Activated naive CD8-positive, alpha-beta T cell treated with anti-CD3 and anti-CD28 coated beads for 36 hours (primary cell): ENCODE measurements at places on chromosomes 16 and 17. TPM values are rescaled to one million over a fixed set of nuclear protein-coding genes. Genes with fewer than 3 reads are reported as not detected.

Gene KRTAP9-4
- total RNA-seq = not detected

Gene MYH2
- total RNA-seq = not detected

Gene KCNJ18
- 0.10 TPM for total RNA-seq

DNA sequence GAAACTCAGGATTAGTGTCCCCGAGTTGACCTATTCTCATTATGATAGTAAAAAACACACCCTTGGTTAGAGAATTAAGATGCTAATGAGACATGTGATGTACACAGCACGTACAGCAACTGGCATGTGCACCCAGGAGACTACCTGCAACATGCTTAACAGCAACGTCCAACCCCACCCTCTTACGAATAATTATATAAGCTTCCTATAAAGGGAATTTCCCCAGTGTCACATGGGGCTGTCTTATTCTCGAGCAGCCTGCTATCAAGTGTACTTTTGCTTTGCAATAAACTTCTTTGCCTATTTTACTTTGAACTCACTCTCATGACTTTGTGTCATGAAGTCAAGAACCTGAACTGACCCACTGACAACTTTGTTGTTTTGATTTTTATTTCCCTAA lies 62.4 kb upstream of the PMFBP1 start:
- DNase-seq = no peak

DNA sequence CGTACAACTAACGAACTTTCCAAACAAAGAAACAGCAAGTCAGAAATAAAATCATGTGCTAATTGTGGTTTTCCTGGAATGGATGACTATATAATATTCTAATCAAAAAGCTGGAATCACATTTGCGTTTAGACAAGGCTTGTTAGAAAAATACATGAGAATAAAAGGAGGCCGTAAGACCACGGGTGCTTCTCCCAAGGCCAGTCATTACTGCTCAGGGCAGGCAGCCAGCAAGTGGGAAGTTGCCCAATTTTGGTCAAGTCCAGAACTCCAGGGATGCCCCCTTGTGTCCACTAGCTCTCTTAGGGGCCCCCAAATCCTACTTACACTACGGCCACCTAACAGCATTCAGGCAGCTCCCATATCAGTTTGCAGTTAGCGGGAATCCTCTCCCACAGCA lies 25.9 kb upstream of the LYRM9 start:
- no peak for DNase-seq

GRCh38 chr16:10868596-10869469 lies 8.2 kb upstream of the CIITA start:
- no peak for DNase-seq

GRCh38 chr16:3637371-3637923 lies 17.0 kb upstream of the DNASE1 start:
- DNase-seq = no peak

DNA sequence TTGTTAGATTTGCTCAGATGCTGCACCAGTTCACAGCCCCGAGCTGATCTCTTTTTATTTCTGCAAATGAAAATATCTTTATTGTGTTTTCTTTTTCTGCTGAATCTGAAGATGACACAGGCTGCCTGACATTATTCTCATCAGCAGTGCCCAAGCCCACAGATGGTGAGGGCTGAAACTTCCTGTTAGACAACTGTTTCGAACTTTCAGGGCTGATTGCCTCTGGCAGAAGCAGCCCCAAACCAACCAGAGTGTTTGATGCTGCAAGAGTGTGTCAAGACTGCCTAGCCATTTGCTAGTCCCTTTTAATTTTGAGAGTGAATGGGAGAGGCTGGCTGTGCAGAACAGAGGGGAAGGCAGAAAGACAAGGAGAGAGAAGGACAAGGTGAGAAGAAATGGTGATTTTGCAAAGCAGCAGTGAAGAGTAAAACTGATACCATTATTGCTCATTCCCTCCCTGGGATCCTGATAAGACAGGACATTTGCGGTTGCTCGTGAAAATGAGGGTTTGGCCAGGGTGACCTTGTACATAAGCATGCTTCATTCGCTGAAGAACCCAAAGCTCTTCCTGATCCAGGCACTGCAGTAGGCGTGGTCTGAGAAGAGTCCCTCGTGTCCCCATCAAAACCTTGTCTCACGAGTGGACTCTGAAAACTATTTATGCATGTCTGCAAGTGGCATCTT lies 77.2 kb downstream of the TMEM114 start:
- no peak for DNase-seq

DNA sequence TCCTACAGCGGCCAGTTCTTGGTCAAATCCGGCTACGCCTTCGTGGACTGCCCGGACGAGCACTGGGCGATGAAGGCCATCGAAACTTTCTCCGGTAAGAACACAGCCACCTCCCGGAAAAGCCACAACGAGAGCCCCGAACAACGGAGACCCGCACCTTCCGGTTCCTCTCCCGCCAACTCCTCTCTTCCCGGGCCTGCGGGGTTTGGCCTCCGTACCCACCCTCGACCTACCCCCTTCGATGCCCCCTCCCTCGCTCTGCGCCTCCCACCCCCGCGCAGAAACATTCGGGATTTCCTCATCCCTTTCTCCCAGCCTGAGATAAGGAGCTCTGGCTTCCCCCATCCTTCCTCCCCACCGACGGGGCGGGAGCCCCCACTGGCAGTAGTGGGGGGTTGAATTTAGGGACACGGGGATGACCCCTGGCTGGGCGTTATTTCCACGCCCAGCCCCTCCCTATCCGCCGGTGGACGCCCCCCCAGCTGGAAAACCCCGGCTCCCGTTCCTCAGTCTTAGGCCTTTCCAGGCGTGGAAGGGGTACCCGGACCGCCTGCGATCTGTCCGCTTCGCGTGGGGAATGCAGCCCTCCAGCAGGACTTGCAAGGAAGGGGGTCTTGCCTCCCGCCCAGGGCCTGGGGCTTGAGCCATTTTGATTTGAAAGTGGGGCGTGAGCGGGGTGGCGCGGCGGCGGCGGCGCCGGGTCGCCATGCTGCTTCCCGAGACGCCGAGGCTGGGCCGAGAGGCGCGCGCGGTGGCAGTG lies 822 bp downstream of the IGF2BP1 start:
- DNase-seq = no peak

GRCh38 chr16:27867122-27868110 lies 196.1 kb downstream of the GSG1L start:
- peak; percentile 77 for DNase-seq

DNA sequence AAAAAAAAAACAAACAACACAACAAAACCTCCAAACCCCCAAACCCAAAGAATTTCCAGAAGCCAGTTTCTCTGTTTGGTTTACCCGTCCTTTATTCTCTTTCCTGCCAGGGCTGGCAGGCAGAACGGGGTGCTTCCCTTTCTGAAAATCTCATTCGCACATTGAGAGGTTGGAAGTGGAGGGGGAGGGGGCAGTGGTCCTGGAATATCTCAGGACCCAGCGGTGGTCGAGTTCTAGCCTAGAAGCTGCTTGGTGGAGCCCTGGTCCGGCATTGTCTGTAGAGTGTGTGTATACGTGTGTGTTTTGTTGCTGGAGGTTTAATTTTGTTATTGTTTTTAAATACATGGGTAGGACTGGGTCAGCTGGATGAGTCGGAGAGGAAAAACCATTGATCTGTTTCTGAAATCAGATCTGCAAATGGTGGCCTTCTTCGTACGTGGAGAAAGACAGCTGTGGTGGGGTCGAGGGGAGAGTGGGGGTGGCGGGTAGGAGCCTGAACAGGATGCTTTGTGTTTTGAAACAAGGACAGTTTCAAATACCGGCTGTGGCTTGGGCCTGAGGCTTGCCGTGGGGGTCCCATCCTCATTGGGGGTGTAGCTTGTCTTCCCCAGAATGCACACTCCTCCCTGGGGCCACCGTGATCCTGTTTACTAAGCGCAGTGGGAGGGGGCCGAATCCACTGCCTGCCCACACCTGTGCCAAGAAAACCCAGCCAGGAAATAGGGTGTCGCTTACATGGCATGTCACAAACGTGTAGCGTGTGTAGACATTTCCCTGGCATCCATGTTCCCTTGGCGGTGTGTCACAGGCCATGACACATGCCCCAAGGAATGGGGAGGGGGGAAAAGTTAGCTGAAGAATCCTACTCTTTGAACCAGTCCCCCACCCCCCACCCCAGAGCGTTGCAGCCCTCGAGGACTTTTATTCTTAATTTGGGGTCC lies 1.6 kb downstream of the CMIP start:
- DNase-seq = peak; percentile 29

DNA sequence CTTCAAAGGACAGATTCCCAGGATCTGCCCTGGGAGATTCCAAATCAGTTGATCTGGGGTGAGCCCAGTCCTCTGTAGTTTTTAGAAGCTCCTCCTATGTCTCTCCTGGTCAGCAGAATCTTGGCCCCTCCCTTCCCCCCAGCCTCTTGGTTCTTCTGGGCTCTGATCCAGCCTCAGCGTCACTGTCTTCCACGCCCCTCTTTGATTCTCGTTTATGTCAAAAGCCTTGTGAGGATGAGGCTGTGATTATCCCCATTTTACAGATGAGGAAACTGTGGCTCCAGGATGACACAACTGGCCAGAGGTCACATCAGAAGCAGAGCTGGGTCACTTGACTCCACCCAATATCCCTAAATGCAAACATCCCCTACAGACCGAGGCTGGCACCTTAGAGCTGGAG lies 840 bp upstream of the CDH5 start:
- no peak for DNase-seq

DNA sequence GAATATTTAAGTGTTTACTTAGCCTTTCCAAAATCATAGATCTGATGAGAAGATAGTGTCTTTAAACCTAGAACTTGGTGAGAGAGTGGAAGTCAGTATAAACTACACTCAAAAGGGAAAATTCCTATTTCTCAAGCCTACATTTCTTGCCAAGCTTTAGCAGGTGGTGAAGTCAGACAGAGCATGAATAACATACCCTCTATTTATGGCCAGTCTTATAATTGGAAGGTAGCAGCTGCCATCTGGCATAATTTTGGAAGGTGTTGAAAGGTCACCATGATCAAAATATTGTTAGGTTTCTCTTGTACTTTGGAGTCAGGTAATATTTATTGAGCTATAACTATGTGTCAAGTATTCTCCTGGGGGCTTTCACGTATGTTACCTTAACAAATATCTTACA lies 729.3 kb upstream of the KIF2B start:
- DNase-seq = no peak

GRCh38 chr16:71479420-71479819 lies 9.7 kb downstream of the ZNF19 start:
- DNase-seq = no peak

- no peak for DNase-seq
Measured at GRCh38 chr16:59210955-59211541, 476.9 kb upstream of the GOT2 start.

- no peak for DNase-seq
Measured at GRCh38 chr16:10196999-10197398, 14.8 kb upstream of the GRIN2A start.
